Choroid plexus epithelial cell (primary cell): ENCODE measurements at places on chromosomes 11 and 22.

- DNase-seq = no peak
Measured at GRCh38 chr22:45254789-45255278, 14.1 kb upstream of the KIAA0930 start.

DNA sequence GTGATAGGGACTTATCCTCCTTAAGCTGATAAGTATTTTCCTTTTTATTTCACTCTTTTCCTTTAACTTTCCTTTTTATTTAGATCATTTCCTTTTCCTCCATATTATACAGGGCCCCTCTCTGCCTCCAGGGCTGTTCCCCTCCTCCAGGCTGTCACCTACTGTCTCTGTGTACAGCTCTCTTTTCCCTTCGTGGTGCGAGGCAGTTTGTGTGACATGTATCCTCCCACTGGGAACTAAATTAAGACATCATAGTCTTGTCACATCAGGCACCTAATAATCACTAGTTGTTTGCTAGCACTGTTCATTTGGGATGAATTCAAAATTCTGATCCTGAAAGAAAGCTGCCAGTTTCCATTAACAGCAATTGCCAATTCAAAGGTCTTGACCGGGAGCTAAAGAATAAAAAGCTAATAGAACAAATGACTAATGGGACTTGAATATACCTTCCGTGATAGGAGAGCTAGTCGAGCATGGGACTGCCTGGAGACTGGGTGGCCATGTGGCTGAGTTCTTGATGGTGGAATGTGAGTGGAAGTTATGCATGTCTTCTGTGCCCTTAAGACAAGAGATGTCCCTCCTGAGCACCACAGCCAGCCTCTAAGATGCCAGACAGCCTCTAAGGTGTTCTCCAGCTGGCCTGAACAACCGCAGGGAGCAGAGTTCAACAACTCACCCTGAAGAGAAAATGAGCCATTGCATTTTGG, 77.7 kb upstream of the LRRC55 start:
- DNase-seq = no peak

- DNase-seq = no peak
Measured at GRCh38 chr11:122230385-122230755, 114.4 kb upstream of the BLID start.

DNA sequence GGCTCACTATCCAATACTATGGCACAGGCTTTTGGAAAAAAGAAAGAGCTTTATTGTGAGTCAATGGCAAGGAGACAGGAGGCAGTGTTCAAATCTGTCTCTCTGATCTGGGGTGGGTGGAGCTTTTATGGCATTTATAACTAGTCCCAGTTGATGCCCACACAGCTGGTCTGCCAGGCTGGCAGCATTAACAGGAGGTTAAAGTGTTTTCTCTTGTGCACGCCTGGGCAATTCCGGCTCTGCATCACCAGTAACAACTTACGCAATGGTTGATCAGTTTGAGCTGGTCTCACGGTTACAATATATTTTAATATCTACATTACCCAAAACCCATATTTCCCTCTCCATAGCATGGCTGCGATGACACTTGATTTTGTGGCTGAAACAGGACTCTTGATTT, 15.1 kb upstream of the SMIM38 start:
- DNase-seq = no peak

GRCh38 chr11:15565880-15566279, 451.2 kb downstream of the INSC start:
- no peak for DNase-seq
